ENCODE measurements at places on chromosomes 5 and 9. TPM values are rescaled to one million over a fixed set of nuclear protein-coding genes. Genes with fewer than 3 reads are reported as not detected.

The SNX24 gene
- total RNA-seq = 19.3 TPM

The CRHBP gene
- 0.13 TPM for total RNA-seq

The XPA gene
- total RNA-seq = 12.6 TPM

The KLHL3 gene
- total RNA-seq = 4.6 TPM

The PAX5 gene
- not detected for total RNA-seq

The ADCY2 gene
- under 0.01 TPM for total RNA-seq

The NREP gene
- total RNA-seq = 22.4 TPM

The GAPVD1 gene
- total RNA-seq = 41.2 TPM

The SLC6A19 gene
- total RNA-seq = not detected

The KCNIP1 gene
- not detected for total RNA-seq

The SLC28A3 gene
- under 0.01 TPM for total RNA-seq

The PCDHB4 gene
- total RNA-seq = 0.68 TPM

The PROP1 gene
- not detected for total RNA-seq

The MAMDC2 gene
- total RNA-seq = 2.6 TPM

The PHF2 gene
- 15.9 TPM for total RNA-seq

The PCDHGC5 gene
- 3.4 TPM for total RNA-seq

The GZMA gene
- not detected for total RNA-seq

The INVS gene
- total RNA-seq = 30.7 TPM

The DMRT3 gene
- not detected for total RNA-seq

The EIF4E1B gene
- not detected for total RNA-seq

The PKD2L2 gene
- not detected for total RNA-seq

The F2RL1 gene
- total RNA-seq = 7.5 TPM

The RBM22 gene
- 17.7 TPM for total RNA-seq

The RAPGEF1 gene
- 16.5 TPM for total RNA-seq

The CCDC107 gene
- 19.0 TPM for total RNA-seq

The NTRK2 gene
- total RNA-seq = 0.62 TPM

The SARDH gene
- 7.4 TPM for total RNA-seq

The SMIM33 gene
- not detected for total RNA-seq

The SPATA31D4 gene
- not detected for total RNA-seq

The PCDHGA10 gene
- 7.5 TPM for total RNA-seq

The GMCL2 gene
- total RNA-seq = not detected

The FOXD4 gene
- 0.06 TPM for total RNA-seq

The PFN3 gene
- not detected for total RNA-seq

The PJA2 gene
- 127 TPM for total RNA-seq

The SLC46A2 gene
- not detected for total RNA-seq

The SYNPO gene
- 17.6 TPM for total RNA-seq

The PTGER4 gene
- 20.6 TPM for total RNA-seq

The IL7R gene
- 0.12 TPM for total RNA-seq

The ALAD gene
- 27.1 TPM for total RNA-seq

The ESM1 gene
- 406 TPM for total RNA-seq

The NR4A3 gene
- 2.4 TPM for total RNA-seq

The ASS1 gene
- 149 TPM for total RNA-seq

The PNPLA7 gene
- 1.3 TPM for total RNA-seq

The MBLAC2 gene
- 2.7 TPM for total RNA-seq

The ANKDD1B gene
- 1.3 TPM for total RNA-seq

The SREK1IP1 gene
- 10.6 TPM for total RNA-seq

The ZNF366 gene
- total RNA-seq = 0.06 TPM

The TTC16 gene
- total RNA-seq = 0.06 TPM

The STPG3 gene
- not detected for total RNA-seq

The TAF11L5 gene
- not detected for total RNA-seq

The SPIN1 gene
- total RNA-seq = 99.8 TPM

The HARS1 gene
- 74.6 TPM for total RNA-seq

The HEMGN gene
- not detected for total RNA-seq

The ZNF474 gene
- 0.12 TPM for total RNA-seq

The OGN gene
- 2.0 TPM for total RNA-seq

Measured in aortic smooth muscle cell (primary cell).